ENCODE measurements at places on chromosomes 13 and 19.
A peak's percentile ranks its signal among the peaks of the same experiment; 100 is the strongest.

DNA sequence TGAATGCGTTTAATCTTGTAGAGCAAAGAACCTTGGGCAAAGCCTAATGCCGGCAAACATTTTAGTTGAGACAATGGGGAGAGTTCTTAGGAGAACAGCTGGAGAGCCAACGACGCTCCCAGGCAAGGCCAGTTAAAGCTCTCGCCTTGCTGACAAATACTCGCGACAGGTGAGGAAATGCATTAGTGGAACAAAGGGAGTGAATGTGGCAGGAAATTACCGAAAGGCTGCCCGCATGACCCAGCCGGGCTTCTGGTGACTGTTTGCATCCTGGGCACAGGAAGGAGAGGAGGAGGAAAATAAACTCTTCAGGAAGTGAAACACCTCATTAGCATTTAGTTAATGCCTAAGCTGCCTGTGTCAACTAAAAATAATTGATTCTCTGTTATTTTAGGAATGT, 74.6 kb downstream of the SHISA2 start:
- no peak for DNase-seq

DNA sequence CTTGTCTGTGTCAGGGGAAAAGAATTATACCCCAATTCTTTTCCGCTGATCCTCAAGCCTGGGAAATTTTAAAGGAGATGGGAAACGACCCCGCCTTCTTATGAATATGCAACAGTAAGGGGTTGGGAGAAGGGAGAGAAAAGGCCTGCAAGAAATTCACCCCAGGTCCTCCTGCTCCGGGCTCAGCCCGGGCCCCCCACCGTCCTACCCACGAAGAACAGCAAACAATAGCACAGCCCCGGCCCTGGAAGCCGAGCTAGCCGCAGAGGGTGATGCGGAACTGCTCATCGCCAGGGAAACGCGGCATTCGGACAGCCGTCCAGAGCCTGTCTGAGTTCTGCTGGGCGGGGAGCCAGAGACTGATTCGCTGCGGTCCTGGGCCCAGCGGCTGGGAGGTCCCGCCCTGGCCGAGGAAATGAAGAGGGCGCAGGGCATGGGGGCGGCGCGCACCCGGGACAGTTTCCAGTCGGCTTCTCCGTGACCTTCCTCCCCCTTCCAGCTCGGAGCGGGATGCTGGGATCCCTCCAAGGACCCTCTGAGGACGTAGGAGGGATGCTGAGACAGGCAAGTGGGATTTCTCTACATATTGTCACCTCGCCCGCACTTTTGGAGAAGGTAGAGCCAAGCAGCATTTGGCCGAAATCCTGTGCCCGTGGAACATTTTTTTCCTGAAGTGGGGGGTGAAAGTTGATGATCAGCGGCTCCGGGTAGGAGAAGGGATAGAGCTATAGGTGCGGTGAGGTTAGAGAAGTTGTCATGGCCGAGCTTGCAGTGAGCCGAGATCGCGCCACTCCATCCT, 82.3 kb upstream of the C1QTNF9B start:
- DNase-seq: peak; percentile 37

DNA sequence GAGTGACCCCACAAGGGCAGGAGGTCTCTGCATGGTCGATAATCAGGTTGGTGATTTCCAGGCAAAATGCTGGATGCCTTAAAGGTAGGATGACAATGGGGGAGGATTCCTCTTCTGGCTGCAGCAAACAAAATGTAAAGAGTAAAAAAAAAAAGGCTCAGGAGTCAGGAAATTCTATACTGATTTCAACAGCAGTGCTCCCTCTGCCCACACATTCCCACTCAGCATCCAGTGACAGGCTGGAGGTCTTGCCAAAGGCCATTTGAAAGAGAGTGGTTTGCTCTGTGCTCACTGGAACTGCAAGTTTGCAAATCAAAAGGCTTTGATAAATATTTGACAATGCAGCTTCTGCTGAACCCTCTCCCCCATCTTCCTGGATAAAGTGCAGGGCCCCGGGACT, 135.4 kb downstream of the TNFRSF19 start:
- DNase-seq: no peak

DNA sequence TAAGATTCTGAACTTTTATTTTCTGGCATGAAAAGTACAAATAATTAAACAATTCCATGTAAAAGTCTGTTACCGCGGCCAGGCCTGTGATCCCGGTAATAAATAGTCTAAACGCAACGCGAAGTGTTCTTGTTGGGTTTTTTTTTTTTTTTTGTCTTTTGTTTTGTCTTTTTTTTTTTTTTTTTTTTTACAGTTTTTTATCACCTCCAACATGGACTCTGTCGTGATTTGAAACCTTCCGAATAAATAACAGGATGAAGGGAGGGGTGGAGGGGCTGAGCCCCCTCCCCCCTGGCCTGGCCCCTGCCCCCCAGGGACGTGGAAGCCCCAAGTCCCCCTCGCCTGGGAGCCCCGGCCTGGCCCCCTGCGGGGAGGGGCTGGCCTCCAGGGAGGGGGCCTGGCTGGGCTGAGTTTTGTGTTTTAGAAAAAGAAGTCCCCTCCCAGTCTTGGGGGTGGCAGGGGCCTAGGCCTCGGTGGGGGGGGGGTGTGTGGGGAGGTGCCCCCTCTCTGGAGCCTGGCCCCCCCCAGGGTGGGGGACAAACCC, 16.0 kb downstream of the PRKCSH start:
- DNase-seq: no peak

DNA sequence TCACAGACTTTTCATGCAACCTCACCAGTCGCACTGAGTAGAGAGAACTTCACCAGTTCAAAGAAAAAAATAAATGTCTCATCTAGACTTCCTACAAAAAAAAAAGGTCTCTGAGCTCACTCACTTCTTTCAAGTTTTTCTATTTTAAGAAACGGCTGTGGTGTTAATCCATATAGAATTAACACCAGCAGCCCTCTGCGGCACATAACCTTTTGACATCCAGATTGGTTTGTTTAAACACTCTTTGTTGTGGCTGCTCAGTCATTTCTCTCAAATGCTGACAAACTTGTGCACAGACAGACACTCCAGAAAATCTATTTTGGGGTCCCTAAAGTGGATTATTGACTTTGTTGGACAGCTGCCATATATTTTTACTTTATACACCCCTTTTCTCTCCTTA, 874.9 kb downstream of the EFNB2 start:
- no peak for DNase-seq

DNA sequence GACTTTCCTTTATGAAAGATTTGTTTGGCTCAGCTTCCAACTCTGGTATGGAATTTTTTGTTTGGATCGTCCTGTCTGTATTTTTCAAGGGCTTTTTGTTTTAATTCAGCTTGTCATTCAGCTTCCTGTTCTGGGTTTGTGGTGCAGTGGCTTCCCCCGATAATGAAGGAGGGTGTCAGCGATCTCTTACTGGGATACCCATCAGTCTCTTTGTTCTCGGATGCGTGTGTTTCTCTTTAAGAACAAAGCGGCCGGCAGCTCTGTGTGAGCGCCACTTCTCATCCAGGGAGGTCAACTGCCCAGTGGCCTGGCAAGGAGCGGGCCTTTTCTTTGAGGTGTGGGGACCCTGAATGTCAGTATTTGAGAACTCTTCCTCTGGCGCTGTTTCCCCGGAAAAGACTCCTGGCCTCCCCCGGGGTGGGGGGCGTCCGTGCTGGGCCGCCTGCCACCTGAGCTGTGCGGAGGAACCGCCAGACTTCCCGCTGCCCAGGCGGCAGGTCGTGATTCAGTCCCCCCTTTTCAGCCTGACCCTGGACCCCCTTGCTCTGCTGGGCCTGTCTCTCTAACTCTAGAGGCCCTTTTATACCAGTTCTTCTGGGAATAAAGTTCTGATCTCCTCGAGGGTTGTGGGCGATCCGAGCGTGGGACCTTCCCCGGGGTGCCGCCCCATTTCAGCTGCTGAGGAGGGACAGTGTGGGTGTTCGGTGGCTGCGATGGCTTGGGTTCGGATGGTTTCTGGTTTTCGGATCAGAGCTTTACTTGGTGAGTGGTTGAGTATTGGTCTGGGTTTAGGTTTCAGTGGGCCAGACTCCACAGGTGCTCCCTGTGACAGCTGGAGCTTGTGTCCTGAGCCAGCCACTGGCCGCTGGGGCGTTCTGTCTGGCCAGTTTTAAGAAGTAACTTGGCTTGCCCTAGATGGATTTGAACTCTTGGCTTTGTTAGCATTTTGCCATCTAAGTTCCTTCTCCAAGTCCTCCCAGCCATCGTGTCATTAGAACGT, 3.4 kb downstream of the SF3A2 start:
- DNase-seq: peak; percentile 22

DNA sequence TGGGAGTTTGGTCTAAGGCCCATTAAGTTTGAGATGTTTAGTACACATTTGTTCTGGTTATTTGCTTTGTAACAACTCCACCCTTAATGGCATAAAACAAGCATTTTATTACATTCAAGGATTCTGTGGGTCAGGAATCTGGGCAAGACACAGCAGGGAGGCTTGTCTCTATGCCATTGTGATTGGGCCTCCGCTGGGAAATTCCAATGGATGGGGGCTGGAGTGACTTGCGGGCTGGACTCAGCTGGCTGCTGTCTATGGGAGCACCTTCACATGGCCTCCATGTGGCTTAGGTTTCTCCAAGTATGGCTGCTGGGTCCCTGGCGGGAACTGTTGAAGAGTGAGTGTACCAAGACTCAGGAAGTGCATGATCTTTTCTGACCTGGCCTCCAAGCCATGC, 159.0 kb downstream of the PAN3 start:
- no peak for DNase-seq

DNA sequence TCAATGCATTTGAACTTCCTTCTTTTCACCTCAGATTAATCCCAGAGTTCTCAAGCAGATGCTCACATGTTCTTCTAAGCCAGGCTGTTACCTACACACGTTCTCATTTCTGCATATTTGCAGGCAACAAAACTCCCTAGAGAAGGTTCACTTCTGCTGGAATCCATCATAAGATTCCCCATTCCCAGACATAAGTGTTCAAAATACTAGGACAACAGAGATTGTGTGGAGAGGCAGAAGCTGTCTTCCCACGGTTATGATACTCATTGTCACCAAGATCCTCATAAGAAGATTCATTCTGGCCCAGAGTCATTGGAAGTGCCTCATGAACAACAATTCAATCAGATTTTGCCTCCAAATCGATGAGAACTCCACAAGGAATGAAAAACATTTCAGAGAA, 931.6 kb upstream of the MIR17HG start:
- DNase-seq: no peak

All from CD14-positive monocyte (primary cell).